NB4 (cell line): ENCODE measurements at places on chromosomes 6 and 20.

- DNase-seq: peak; percentile 58
These were observed 39.4 kb upstream of the ENPP4 start for GRCh38 chr6:46090115-46091079.

GRCh38 chr20:7912551-7912950 lies 27.7 kb downstream of the HAO1 start:
- no peak for DNase-seq

DNA sequence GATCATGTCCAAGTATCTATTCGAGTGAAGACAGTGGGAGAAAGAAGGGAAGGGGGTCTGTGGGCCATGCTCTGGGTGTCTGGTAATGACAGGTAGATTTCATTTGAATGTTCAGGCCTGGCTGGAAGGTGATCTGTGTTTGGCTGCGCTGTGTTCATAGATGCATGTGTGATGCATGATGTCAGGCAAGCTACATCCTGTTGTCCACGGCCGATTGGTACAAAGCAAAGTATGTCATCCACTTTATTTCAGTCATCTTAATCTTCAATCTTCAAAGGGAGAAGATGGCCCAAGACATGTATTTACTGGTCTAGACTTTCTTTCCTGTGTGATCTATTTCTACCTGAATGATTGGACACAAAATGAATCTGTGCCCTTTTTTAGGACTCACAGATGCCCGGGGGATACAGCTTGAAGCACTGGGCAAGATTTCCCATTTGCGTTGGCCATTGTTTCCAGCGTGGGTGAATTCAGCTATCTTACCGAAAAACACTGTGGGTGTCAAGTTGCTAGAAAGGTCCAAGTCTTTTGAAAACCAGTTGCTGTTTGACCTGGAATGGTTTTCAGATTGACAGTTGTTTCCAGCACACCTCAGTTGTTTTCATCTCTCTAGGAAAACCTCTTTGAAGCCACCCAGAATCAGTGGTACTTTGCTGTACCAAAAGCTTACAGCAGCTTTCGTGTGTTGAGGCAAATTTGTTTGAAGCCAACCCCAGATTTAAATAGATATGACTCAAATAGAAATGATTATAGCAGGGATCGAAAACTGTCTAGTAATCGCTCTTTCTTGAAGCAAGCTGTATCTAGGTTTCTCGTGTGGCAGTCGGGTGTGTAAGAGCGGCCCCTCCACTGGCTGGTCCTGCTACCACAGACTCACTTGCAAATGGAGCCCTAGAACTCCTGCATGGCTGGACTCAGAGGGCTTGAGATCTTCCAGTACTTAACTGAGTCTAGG lies 27.2 kb downstream of the DUSP22 start:
- no peak for DNase-seq

GRCh38 chr6:82783587-82784236 lies 281.9 kb downstream of the UBE3D start:
- peak; percentile 22 for DNase-seq
